ENCODE measurements at places on chromosomes 2 and 18. TPM values are rescaled to one million over a fixed set of nuclear protein-coding genes. Genes with fewer than 3 reads are reported as not detected.

The C2orf66 gene
- total RNA-seq = 0.12 TPM

The C1QL2 gene
- total RNA-seq = not detected

The FOXD4L1 gene
- total RNA-seq = 0.12 TPM

The ITPRIPL1 gene
- 5.1 TPM for total RNA-seq

The IL18RAP gene
- total RNA-seq = not detected

The RSAD2 gene
- total RNA-seq = 1.5 TPM

The PSMA8 gene
- not detected for total RNA-seq

Measured in uterine smooth muscle cell (primary cell).